ENCODE measurements at places on chromosomes 4 and X. TPM values are rescaled to one million over a fixed set of nuclear protein-coding genes. Genes with fewer than 3 reads are reported as not detected.

GRCh38 chrX:57156397-57157049, 19.3 kb upstream of the SPIN2A start:
- peak; percentile 57 for DNase-seq

DNA sequence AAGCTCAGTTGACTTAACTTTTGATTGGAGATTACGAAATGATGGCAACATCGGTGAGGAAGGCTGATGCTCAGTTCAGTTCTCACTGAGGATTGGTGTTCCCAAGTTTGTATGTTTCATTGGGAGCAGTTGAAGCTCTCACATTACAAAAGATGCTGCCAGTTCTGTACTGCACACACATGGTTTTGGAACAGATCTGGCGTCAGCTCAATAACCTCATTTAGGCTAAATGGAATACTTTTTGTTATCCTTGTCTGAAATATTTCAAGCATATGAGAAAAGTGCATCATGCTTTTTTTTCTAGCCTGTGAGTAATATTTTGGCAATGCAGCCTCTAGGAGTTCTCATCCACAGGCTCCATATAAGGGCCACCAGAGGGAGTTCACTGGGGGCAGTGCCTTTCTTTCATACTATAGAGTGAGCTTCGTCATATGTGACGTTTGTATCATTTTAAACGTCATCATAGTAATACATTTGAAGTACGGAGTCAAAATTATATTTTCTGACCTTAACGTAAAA, 4.1 kb downstream of the ENPEP start:
- no peak for DNase-seq

GRCh38 chr4:187294861-187295260, 571.2 kb upstream of the FAT1 start:
- no peak for DNase-seq

DNA sequence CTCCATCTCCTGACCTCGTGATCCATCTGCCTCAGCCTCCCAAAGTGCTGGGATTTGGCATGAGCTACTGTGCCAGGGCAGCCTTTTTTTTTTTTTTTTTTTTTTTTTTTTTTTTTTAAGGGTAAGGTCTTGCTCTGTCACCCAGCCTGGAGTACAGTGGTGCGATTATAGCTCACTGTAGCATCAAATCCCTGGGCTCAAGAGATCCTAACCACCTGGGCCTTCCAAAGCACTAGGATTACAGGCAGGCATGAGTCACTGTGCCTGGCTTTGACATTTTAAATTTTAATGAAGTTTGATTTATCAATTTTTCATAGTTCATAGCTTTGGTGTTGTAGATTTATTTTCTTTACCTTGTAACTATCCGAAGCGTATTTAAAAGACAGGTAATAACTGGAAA, 17.8 kb upstream of the OCIAD2 start:
- no peak for DNase-seq

GRCh38 chr4:140213749-140214148, 59.8 kb upstream of the MAML3 start:
- no peak for DNase-seq

DNA sequence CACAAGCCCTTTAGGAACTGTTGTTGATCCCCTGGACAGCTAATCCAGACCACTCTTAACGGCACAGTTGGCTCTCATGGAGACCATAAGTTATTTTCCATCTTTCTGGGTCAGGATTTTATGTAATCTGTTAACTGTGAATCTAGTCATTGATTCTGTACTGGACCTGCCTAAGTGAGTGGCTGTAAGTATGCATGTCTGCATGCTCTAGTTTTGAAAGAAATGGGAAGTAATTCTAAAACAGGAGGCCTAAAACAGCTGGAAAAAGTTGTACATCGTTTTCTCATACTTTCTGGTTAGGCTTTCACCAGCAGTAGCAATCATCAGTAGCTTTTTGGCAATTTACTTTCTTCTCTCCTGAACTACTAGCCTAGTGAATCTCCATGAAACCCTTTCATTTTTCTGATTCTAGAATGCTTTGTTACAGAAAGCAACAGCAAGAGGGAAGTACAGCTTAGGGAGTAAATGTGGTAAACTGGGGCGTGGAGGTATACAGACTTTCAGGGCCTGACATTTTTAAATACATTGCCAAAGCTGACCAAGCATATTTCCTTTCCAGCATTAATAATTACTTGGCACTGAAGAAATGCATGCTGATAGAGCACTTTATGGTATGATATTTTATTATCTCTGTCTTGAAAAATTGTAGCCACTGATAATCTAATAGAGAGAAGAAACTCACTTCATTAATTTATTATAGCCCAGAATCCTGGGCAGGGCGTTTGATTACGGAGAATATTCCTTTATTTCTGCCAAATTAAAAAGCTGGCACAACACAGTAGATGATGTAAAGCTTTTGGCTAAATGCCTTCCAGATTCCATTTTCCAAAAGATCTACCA, 202.7 kb downstream of the BANK1 start:
- no peak for DNase-seq

DNA sequence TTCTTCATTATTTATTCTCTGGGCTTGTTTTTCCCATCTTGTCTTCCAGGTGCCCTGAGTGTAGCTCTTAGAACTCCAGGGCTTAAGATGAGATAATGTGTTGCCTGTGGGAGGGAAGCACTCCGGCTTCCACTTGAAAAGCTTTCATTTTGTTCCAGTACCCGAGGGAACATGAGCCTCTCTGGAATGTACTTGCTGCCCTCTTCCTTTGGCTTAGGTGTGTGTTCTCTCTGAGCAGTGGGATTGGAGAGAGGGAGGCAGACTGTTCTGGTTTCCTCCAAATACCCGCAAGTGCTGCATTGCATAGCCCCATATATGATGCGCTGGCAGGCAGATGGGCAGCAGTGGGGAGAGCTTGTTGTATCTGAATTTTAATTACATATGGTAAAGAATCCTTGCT, 861 bp upstream of the DTHD1 start:
- DNase-seq: no peak

GRCh38 chr4:85866508-85866907, 391.6 kb downstream of the ARHGAP24 start:
- no peak for DNase-seq

- DNase-seq: no peak
Measured at GRCh38 chr4:2048831-2049230, 10.3 kb upstream of the NAT8L start.

DNA sequence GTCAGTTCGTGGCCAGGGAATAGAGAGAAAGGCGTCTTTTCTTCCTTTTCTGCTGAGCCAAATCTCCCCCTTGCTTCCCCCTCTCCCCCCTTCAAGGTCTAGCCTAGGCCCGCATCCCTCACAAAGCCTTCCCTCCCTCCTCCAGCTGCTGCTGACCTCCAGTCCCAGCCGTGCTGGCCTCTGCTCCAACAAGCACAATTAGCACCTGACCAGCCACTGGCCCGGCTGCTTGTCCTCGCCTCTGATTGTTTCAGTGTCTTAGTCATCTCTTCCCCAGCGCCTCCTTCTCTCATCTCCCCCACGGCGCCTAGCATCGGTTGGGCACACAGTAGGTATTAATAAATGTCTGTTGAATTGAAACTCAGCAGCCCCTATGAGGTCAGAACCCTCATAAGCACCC, 4.2 kb downstream of the ELF4 start:
- no peak for DNase-seq

- DNase-seq: no peak
Measured at GRCh38 chr4:86272669-86273068, 87.2 kb downstream of the MAPK10 start.

- peak; percentile 8 for DNase-seq
Measured at GRCh38 chrX:71533516-71533850, 579 bp downstream of the OGT start.

DNA sequence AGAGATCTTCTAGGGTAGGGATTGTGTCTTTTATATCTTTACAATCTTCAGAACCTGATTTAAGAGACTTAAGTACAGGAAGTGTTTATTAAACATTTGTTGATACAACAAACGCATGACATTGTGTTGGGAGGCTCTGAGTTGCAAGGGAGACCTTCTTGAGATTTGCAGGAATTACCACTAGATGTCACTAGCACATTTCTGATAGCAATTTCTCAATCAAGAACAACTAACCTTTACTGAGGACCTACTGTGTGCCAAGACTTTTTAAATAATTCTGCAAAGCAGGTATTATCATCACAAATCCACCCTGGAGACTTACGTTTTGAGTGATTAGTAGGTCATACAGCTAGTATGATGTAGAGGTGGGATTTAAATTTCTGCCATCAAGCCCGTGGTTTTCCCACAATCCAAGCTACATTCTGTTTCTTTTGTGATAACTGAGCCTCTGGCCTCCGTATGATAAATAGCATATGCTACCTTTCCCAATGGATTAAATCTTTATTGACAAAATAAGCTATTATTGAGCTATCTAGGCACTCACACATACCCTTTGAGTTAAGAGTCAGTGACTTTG, 986.0 kb downstream of the CCSER1 start:
- peak; percentile 1 for DNase-seq

DNA sequence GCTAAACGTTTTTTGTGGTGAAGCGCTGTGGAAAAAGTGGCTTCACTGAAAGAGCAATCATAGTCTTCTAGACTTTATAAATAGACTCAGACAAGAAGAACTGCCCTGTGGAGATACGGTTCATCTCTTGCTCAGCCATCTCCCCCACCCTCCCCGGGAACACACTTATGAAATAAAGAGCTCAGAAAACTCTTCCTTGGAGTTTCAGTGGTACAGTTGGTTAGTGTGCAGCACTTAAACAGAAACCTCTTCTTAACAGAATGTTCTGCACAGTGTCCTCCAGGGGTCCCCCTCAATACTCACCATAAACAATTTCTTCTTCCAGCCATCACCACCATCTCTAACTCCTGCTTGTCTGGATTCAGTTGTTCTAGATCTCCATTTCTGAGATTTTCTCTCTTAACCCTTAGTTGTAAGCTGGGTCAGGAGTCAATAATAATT, 313.0 kb downstream of the ARHGAP10 start:
- peak; percentile 24 for DNase-seq

DNA sequence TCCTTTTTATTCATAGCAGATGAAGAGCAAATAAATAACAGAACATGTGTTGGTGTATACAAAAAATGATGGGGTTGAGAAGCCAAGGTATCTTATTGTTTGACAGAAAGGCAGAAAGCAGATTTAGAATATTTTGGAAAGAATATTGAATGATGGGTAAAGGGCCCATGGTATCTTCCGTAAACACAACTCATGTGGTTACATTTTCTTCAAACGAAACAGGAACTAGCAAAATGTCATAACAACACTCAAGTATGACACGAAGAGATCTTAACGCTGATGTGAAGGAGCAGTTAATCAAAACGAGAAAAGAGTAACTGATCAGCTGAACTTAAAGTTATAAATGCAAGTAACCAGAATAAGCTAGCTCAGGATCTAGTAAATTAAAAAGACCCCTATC, 195.7 kb upstream of the GK2 start:
- no peak for DNase-seq

- no peak for DNase-seq
Measured at GRCh38 chr4:152064753-152065152, 303.9 kb upstream of the GATB start.

DNA sequence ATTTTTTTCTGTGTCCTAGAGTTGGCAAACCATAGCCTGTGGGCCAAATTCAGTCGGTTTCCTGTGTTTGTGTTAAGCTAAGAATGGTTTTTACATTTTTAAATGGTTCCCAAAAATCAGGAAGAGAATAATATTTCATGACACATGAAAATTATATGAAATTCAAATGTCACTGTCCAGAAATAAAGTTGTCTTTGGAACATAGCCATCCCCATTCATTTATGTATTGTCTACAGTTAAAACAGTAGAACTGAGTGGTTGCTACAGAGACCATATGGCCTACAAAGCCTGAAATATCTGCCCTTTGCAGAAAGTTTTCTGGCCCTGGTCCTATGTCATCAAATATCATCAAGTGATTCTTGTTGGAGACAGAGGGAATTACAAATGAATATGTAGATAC, 15.5 kb downstream of the FRMPD4 start:
- DNase-seq: no peak

GRCh38 chr4:90165883-90166282, 38.7 kb downstream of the CCSER1 start:
- no peak for DNase-seq

GRCh38 chr4:56757261-56757746, 64.2 kb downstream of the SPINK2 start:
- no peak for DNase-seq

- DNase-seq: no peak
Measured at GRCh38 chrX:55778322-55778721, 60.8 kb downstream of the RRAGB start.

GRCh38 chr4:26319949-26320537, 771 bp upstream of the RBPJ start:
- no peak for DNase-seq

The F11 gene
- not detected for total RNA-seq

The ATP1B4 gene
- total RNA-seq: not detected

The SPINK2 gene
- total RNA-seq: not detected

The TRIM60 gene
- not detected for total RNA-seq

The FAM53A gene
- total RNA-seq: 1.4 TPM

The ZNF157 gene
- not detected for total RNA-seq

The CLRN2 gene
- total RNA-seq: not detected

The TRMT44 gene
- total RNA-seq: 9.9 TPM

The NIPAL1 gene
- total RNA-seq: 0.20 TPM

The ZNF630 gene
- total RNA-seq: 0.99 TPM

The BBS7 gene
- total RNA-seq: 7.3 TPM

The EDNRA gene
- under 0.01 TPM for total RNA-seq
